WTC11 (cell line): ENCODE measurements at places on chromosomes 4 and X.

DNA sequence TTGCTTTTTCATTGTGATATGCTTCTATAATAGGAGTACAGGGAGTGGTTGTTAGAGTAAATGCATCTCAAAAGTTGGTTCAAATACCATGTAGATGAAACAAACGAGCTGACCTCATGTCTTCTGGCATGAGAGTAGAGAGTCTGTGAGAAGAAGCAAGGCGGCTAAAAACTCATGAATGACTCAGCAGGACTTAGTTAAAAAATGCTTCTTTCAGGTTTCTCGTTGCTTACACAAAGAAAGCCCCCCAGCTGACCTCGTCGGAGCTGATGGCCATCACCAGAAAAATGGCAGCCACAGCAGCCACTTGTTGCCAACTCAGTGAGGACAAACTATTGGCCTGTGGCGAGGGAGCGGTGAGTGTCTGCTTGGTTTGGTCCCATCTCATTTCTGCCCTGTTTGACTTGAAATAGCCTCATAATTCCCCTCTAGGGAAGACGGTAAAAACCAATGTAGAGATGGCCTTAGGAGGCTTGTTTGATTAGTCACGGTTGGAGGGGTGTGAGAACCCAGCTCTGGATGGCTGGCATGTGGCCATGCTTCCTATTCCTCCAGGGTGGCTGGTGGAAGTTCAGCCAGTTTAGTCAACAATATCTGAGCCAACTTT lies 14.5 kb downstream of the AFP start:
- peak; percentile 18 for DNase-seq
- peaks cover 54% of the 10 kb centered on the region for H3K4me1 ChIP-seq
- no peak overlapping the region for H3K27ac ChIP-seq
- peaks cover 53% of the 10 kb centered on the region for H3K27me3 ChIP-seq

GRCh38 chr4:22514481-22514880 lies 1.4 kb downstream of the ADGRA3 start:
- H3K4me3 ChIP-seq = peak overlapping the region; percentile 99
- H3K27me3 ChIP-seq = peaks cover 10% of the 10 kb centered on the region
- H3K36me3 ChIP-seq = peaks cover 8% of the 10 kb centered on the region
- H3K27ac ChIP-seq = peak overlapping the region; percentile 100

DNA sequence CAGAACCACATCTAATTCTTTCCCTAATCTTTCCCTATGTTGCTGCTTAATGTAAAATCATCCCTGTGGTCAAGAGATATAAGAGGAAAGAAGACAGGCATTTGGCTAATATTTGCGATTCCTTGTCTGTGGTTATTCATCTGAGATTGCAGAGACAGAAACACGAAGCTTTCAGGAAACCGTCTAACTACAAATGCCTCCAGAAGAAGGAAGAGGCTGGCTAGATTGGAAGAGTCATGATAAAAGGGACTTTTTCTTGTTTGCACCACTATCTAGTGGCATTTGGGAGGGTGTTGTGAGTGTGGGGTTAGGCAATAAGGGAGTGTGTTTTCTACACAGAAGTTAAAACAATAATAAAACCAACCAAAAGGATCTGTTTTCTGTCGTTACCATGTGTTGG lies 43.9 kb downstream of the TMEM154 start:
- H3K36me3 ChIP-seq = no peaks in the 10 kb centered on the region
- H3K4me1 ChIP-seq = peaks cover 27% of the 10 kb centered on the region
- H3K4me3 ChIP-seq = no peak overlapping the region
- no peak overlapping the region for H3K27ac ChIP-seq
- no peak for DNase-seq

DNA sequence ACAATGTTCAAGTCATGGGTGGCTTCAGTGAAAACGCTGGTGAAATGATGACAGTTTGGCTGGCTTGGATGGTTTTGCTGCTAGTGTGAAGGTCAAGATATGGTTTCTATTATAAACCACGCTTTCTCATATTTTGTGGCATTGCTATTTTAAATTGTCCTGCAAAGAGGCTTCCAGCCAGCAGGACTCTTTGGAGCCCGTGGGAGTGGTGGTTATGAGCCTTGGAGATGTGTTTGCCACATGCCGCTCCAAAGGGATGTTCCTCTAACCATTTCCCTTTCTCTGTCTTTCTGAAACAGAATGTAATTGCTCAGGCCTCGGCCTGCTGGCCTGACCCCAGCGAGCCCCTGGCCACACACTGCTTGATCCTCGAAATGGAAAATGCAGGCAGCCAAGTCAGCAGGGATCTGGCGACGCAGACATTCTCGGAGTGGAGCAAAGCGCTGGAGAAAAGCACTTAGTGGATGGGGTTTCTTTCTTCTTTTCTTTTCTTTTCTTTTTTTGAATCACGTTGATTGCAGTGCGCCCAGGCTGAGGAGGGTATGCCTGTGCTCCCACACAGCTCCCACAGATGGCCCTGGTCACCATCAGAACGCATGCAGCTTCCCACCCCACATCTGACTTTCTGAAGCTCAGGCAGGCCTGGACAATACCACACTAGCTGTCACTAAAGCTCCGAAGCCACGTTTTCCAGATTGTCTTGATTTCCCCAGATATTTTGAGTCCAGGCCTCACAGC lies 114.0 kb downstream of the ENPP6 start:
- H3K36me3 ChIP-seq = no peaks in the 10 kb centered on the region
- H3K27me3 ChIP-seq = no peaks in the 10 kb centered on the region; the same call in 1 of the 2 replicates
- H3K4me3 ChIP-seq = no peak overlapping the region
- H3K27ac ChIP-seq = no peak overlapping the region
- peak; percentile 26 for DNase-seq
- peaks cover 23% of the 10 kb centered on the region for H3K4me1 ChIP-seq
